ENCODE measurements at places on chromosomes 12 and 14.

GRCh38 chr14:22492622-22493542 lies 96.1 kb downstream of the DAD1 start:
- no peak for DNase-seq

DNA sequence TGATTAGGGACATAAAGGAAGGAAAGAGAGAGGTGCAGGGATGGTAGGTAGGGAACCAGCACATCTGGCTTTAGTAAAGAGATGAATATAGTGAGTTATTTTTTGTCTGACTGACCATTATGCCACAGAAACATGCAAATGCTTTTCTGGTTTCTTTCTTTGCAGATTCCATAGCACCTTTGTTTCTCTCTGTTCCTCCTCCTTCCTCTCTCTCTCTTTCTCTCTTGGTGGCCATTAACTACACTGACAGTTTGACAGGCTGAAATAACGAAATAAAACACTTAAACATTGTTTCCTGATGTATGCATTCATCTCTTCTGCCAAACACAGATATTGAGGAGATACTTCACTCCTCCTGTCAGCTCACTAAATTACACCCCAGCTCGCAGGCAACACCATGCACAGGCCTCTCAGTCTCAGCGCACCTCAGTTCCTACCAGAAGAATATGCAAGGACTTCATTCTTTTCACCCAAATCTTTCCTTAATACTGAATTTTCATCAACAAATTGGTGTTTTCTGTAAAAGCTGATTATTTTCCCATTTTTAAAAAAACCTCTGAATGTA lies 406.9 kb upstream of the SOX5 start:
- DNase-seq, result no peak

GRCh38 chr14:101120641-101121507 lies 217.4 kb upstream of the RTL1 start:
- no peak for DNase-seq

GRCh38 chr12:13163868-13164635 lies 32.5 kb upstream of the EMP1 start:
- DNase-seq, result no peak

GRCh38 chr12:38610808-38611350 lies 294.3 kb downstream of the ALG10B start:
- DNase-seq, result no peak

GRCh38 chr12:57549909-57550640 lies at the start of gene KIF5A:
Gene KIF5A, plus strand, starts transcription at chr12:57550044. Its CDS starts 228 bp downstream, at chr12:57550272.
- DNase-seq, result peak; percentile 68

GRCh38 chr12:26878661-26879119 lies 45.7 kb upstream of the ITPR2 start:
- no peak for DNase-seq

DNA sequence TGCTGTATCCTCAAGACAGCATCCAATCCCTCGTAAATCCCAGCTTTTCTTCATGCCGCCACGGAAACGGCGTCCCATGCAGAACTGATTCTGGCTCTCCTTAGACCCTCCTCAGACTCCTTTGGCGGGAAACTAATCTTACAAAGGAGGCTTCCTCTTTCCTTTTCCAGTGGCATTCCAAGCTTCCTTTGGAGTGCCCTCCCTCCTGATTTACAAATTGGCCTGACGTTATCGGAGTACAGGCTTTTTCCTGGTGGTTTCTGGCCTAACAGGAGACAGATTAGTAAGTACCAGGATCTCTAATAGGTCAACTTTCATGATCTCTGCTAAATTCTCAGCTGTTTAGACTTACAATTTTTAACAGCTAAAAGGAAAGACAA lies 1.3 kb upstream of the ZDHHC17 start:
- no peak for DNase-seq

DNA sequence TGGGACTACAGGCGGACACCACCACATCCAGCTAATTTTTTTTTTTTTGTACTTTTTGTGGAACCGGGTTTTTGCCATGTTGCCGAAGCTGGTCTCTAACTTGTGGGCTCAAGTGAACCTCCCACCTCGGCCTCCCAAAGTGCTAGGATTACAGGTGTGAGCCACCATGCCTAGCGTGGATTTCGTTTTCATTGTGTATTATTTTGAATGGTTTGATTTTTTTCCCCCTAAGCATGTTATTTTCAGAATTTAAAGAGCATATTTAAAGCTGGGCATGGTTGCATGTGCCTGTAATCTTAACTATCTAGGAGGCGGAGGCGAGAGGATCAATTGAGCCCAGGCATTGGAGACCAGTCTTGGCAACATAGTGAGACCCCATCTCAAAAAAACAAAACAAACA lies 13.1 kb downstream of the TMEM63C start:
- no peak for DNase-seq

DNA sequence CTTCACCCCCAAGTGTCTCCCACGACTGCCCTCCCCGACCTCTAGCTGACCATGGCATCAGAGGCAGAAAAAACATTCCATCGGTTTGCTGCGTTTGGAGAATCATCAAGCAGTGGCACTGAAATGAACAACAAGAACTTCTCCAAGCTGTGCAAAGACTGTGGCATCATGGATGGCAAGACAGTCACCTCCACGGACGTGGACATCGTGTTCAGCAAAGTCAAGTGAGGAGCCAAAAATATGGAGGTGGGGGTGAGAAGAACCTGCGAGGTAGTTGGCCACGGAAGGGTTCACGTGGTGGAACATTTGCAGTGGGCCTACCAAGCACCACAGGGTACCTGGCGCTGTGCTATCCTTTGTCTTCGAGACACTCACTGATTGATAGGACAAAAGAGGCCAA lies 514 bp downstream of the TPPP2 start:
- DNase-seq, result no peak

DNA sequence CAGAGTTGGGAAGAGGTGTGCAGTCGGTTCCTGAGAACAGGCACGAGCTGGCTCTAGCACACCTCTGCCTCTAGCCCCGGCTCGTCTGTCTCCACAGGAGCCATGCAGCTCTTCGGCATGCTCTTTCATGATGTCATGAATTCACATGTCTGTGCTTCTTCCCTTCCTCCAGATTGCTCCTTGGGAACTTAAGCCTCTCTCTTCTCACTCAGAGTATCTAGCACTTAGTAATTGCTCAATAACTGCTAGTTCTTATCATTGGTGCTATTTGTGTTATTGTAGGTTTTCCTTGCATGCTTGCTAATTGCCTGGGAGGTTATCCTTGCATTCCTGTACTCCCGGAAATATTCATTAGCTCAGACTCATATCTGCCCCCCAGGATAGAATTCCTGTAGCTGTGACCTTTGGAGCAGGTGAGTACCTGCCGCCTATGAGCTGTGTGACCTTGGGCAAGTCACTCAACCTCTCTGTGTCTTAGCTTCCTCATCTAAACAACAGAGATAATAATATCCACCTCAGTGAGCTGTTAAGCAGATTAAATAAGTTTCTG lies 19.5 kb downstream of the FAM181A start:
- no peak for DNase-seq

DNA sequence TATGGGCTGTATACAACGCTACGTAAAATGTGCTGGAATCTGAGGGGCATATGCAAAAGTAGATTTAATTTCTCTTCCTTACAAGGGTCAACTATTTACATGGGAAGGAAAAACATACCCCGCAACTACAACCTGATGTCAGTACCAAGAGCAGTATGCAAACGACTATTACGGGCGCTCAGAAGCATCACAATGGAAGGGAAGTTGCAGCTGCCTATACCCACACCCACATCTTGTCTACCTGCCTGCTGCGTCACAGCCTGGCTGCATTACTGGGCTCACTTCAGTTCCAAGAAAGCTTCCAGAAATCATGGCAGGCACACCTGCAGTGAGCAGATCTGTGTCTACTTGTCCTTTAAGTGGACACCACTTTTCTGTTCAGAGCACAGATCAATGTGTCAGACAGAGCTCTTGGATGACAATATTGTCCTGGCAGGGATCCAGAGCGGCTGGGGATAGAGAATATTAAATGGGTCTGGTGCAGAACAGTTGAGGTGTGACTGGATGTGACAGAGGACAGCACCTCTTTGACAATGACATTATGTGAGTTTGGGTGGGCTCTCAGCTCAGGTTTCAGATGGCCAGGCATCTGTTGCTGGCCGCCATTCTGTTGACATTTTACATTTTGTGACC lies 41.5 kb upstream of the GNG2 start:
- DNase-seq, result no peak

DNA sequence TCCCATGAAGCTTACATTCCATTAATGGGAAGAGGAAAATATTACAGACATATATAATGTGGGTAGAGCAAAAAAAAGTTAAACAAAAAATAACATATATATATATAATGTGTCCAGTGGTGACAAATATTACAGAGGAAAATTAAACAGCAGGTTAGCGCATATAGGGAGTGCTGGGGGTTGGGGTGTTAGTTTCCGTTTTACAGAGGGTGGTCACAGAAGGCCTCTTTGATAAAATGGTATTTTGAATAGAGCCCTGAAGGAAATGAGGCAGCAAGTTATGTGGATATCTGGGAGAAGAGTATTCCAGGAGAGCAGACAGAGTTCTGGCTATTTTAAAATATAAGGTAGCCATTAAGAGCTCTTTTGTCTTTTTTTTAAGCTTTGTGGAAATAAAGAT lies 73.2 kb downstream of the DCAF5 start:
- DNase-seq, result no peak

DNA sequence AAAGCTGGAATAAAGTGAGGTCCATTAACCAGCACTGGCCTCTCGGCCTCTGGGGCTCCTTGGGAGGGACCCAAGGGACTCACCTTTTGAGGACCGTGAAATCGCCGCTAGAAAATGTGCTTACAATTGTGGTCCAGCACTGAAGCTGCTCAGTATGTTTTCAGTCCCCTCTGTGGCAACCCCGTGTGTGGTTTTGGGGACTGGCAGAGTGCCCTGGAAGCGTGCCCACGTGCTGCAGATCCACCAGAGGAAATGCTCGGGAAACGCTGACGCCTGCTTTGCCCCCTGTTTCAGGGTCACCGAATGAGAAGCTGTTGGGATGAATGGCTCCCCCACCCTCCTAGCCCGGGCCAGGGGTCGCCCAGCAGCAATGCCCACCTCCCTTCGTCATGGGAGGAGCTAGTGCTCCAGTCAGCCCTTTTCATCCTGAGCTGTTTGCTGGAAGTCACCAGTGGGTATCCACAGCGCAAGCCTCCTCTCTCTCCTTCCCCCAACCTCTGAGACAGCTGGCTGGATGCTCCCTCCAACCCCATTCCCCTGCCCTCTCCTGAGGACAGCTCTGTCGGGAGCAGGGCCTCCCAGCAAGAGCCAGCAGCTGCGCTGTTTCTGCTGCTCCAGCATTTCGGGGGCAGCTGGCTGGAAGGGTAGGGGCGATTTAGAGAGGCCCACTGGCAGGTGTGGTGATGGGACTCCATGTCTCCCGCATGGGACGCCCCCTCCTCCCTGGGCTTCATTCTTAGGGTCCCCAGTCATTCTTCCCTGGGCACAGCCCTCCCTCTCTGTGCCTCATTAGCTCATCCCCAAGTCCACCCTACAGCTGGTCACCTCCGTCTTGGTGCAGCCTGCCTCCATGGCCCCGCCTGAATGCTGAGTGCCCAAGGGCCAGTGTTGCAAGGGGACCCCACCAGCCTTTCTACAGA lies 33.2 kb upstream of the PPP1R13B start:
- DNase-seq, result peak; percentile 20

DNA sequence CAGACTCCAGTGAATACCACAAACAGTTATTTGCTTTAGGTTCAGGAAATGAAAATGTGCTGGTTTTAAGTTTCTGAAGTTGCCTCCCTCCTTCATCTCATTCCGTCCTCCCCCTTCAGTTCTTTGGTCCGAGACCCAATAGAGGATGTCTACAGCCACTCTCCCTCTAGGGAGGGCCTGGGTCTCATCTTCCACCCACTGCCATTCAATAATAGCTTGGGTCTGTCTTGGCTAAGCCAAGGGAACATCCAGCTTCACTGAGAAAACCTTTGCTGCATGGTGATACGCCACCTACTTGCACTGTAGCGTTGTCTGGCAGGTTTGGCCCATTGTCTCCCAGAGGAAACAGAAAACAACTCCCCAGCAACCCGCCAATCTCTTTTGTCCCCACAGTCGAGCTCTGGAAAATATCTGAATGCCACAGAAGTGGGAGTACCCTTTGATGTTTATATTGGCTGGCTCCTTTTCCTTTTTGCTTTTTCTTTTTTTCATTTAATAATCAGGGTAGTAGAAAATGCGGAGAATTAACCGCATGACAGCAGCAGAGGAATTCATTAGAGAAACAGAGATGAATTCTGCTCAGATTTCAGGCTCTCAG lies 380.1 kb downstream of the RAD51B start:
- no peak for DNase-seq

DNA sequence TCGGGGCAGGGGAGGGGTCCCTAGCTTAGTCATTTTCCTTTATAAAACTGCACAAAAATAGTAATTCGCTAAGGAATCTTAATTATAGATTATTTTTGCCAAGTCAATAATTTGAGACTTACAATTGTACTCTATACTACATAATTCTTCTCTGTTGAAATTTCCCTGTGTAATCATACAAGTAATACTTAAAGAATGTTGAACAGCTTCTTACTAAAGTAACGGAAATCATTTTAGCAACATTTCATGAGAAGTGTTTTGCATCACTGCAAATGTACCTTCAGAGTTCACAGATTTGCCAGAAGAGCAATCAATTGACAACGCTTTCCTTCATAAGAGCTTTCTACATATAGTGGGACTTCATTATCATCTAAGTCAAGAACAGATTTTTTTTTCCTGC lies 7.9 kb upstream of the GNG2 start:
- no peak for DNase-seq

DNA sequence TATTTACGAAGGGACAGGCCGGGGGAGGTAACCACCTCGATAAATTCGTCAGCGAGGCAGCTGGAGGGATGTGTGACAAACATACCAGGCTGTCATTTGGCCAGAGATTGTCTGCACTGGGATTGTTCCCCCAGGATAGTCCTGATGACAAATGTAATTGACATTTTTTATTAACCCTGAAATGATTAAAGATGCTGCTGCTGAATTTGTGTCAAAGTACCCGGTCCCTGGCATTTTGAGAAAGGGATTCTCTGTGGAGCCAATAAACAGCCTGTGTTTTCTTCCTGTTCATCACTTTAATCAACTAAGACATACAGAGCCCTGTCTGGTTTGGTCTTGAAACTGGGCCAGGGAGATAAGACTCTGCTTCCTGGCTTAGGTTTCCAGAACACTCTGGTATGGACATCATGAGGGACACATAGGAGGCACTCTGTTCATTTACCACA lies 117.6 kb downstream of the SLC25A47 start:
- no peak for DNase-seq

DNA sequence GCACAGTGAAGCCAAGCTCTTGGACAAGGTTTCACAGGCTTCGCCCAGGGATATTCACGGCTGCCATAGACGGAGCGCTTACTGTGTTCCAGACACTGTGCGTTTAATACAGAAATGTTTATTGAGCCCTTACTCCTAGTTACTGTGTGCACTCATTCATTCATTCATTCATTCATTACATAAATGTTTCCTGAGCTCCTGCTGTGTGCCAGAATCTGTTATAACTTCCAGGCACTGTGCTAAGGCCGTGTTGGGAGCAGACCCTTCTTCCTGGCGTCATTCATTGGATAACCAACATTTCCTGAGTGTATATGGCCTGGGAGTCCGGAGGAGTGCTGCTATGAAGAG lies 760 bp upstream of the MED13L start:
- DNase-seq, result no peak

All from natural killer cell treated with Interleukin-12 subunit alpha and Interleukin-12 subunit beta and Interleukin-15 and Interleukin-18, amount 100 ng/mL, for 72 hours (primary cell).